ENCODE measurements at places on chromosomes 12 and 14. TPM values are rescaled to one million over a fixed set of nuclear protein-coding genes. Genes with fewer than 3 reads are reported as not detected.

DNA sequence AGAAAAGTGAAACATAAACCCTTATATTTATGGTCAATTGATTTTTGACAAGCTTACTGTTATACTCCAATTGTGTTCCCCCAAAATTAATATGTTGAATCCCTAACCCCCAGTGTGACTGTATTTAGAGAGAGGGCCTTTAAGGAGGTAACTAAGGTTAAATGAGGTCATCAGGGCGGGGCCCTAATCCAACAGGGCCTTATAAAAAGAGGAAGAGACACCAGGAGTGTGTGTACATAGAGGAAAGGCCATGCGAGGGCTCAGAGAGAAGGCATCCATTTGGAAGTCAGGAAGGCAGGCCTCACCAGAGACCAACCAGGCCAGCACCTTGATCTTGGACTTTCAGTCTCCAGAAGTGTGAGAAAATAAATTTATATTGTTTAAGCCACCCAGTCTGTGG is 6.5 kb upstream of the VTI1B start:
- no peak for DNase-seq

DNA sequence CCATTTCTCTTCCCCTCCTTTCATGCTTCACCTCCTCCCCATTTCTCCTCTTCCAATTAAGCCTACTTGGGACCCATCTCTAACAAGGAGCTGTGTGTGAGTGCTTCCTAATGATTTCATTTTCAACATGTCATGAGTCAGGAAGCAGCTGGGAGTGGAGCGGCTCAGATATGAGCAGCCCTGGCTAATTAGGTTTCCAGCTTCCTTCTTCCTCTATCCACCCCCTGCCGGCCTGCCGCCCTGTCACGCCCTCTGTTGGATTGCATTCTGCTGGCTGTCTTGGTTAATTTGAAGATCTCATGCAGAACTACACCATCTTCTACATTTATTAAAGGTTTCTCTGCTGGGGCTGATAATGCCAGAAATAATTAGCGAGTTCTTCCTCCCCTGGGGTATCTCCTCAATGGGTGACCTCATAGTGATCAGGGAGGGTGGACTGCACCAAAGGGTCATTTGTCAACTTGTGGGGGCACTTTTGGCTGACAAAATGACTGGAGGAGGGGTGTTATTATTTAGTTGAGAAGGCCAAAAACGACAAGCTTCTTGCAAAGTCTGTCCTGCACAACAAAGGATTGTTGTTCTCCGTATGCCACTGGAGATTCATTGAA is 300.9 kb upstream of the SRRM4 start:
- no peak for DNase-seq

DNA sequence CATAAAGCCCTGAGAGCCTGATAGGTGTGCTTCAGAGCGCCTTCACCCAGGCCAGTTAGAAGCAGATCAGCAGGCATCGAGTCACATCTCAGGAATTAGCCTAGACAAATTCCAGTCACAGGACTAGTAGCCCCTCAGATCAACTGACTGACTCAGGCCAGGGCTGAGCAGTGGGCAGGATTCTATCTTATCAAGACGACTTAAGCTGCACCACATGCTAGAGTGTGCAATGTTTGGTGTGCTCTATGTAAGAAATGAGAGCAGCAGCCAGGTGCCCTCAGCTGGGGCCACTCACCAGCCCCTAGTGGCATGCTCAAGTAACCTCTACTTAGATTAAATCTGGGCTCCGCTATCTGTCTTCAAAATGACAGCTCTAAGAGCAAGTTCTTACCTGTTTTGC is 19.7 kb upstream of the NGB start:
- no peak for DNase-seq

- peak; percentile 63 for DNase-seq
Observed at GRCh38 chr12:117367006-117367638, 5.7 kb upstream of the NOS1 start.

- DNase-seq, result no peak
Observed at GRCh38 chr12:56629459-56630179, 507 bp downstream of the BAZ2A start.

DNA sequence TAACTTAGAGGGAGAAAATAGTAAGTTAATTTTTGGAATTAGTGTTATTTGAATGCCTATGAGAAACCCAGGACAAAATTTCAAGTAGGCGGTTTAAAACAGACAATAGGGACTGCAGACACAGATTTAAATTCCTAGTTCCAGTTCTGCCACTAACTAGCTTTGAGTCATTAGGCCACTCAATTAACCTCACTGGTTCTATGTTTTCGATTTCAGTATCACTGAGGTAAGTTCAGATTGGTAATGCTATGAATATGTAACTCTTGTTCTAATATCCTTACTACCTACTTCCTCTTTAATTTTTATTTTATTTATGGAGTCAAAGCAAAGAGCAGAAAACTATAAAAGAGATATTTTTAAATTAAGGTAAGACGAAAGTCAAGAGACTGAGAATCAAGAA is 52.6 kb downstream of the GALC start:
- DNase-seq, result no peak

GRCh38 chr12:94218233-94218632 is 69.9 kb downstream of the PLXNC1 start:
- no peak for DNase-seq

GRCh38 chr14:39432619-39433451 is 602 bp upstream of the FBXO33 start:
- DNase-seq, result peak; percentile 96

- DNase-seq, result no peak
Observed at GRCh38 chr14:103491691-103492090, 30.9 kb downstream of the CKB start.

GRCh38 chr12:117328556-117329100 is 32.8 kb downstream of the NOS1 start:
- DNase-seq, result no peak

DNA sequence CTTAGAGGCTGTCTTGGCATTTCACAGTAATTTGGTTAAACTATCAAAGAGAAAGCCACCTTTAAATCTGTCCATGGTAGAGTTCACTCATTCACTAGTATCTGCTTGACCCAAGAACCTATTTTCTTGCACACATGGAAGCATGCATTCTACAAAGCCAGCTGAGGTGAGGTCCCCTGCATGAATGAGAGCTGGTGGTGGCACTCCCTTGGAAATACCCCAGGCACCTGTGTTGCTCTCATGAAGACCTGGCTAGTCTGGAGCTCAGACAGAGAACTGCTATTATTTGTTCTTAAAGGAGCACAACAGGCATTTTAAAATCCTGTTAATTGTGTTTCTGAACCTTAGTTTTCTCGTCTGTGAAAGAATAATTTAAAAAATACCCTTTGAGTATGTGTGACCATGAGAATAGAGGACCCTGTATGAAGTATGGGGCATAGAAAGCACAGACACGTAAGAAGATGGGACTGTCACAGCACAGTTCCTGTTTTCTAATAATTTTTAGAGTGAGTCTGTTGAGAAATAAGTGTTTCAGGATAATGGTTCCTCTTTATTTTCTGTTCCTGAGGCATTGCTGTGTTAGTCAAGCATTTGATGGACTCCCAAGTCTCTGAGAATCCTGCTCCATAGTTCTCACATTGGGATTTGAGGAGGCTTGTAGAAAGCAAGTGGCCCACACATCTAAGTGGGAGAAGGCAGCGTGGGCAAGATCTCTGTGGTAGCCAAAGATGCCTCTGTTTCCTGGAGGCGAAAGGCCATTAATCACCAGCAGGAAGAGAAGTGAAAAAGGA is 10.9 kb downstream of the RGS6 start:
- DNase-seq, result no peak

DNA sequence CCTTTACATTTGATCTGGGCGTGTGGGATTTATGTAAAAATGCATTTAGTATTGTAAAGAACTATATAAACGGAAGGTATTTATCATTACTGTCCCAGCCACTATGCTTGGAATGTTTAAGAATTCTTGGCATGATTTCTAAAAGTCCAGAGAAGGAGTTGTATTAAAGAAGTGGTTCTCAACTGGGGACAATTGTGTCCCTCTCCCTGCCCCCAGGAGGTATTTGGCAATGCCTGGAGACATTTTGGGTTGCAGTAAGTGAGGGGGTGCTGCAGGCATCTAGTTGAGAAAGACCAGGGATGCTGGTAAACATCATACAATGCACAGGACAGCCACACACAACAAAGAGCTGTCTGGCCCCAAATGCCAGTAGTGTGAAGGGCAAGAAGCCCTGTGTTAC is 7.2 kb downstream of the SLC38A1 start:
- no peak for DNase-seq

- no peak for DNase-seq
Observed at GRCh38 chr12:77163074-77164038, 98.0 kb upstream of the E2F7 start.

DNA sequence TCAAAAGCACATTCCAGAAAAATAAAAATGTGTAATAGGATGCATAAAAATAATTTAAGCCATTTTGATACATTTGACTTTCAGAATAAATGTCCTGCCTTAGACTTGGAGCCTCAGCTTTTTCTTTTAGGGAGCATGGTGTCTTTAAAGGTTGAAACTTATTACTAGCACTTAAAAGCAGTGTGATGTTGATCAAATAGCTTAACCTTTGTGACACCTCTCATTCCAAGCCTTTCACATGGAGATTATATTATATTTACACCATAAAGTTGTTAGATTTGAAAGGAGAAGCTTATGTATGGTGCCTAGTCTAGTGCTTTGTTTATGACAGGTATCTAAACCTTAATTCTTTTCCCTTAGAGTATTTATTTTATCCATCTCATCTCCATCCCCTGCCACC is 61.9 kb downstream of the KTN1 start:
- DNase-seq, result no peak

GRCh38 chr12:9735601-9736000 is 2.7 kb upstream of the CLECL1 start:
- DNase-seq, result no peak

GRCh38 chr12:121872546-121873215 is 14.0 kb upstream of the HPD start:
- no peak for DNase-seq

DNA sequence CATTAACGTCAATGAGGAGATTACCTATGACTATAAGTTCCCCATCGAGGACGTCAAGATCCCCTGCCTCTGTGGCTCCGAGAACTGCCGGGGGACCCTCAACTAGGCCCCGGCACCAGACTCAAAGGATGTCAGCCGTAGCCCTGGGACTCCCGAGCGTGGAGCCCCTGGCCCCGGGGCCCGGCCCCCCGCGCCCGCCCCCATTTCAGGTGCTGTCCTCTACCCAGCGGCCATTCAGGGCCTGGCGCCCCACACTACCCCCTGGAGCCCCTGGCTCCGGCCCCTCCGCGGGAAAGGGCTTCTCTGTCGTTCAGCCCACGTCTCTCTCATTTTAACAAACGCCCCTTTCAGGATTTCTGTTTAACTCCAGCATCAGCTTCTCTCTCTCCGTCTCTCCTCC is 26.3 kb downstream of the SETD1B start:
- DNase-seq, result no peak

DNA sequence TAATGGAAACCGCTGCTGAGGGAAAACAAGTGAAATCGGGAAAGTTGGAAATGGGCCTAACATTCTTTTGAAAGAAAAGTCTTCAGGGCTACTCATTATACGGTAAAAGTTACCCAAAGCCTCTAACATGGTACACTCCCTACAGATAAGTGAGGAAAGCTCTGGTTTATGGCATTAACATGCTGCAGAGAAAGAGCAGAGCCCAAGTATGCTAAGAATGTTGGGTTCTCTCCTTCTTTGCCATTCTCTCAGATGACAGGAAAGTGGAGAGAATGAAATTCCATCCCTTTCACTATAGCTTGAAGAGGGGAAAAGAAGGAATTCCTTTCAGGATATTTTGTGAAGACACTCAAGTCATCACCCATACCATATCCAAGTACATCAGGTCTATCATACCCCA is 348.0 kb downstream of the SEC23A start:
- DNase-seq, result no peak

GRCh38 chr12:62123721-62124203 is 136.4 kb upstream of the USP15 start:
- peak; percentile 31 for DNase-seq

DNA sequence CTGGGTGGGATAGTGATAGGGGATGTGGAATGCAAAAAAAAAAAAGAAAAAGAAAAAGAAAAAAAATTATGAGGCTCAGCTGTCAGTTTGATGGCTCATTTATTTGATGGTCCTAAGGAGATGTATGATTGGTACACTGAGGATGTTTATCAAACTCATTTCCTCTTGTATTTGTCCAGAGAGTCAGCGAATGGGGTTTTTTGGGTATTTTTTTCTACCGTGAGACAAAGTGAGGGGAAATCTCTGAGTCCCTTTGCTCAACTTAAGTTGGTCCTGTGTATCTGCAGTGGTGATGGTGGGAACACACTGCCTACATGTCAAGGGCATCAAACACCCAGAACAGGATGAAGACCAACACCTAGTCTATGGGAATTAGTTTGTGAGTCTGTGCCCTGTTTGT is 176.9 kb upstream of the HIF1A start:
- DNase-seq, result no peak

DNA sequence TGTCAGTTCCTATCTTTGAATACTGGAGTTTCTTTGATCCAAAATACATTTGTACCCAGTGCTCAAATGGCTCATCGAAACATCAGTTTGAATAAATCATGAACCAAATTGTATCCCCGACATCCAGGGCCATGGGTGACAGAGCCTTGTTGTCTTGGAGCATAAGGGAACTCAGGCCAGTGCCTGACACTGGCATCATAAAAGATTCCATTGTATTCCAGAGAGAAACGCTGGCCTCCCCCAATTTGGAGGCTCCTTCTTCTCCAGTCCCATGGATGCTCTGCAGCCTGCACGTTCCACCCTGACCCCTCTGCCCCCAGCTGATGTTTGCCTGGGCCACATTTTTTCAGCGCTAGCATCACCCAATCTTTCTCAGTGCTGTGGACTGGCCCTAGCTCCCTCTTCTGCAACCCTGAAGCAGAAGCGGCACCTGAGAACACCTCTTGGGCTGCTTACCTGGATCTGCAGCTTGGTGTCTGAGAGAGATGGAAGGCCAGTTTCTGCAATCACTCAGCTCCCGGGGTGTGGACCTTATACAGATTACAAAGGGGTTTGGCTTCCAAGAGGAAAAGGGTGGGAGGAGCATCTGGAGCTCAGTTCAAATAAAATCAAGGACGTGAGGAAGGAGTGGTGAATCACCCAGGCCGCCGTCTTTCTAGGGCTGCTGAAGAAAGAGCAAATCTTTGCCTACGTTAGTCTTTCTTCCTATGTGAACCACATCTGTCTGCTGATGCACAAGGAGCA is at the start of gene RNASE1:
Gene RNASE1 (minus strand): TSS at position 504 of the 744 bp plus-strand sequence. CDS start 776 bp downstream, outside the sequence.
- peak; percentile 33 for DNase-seq

DNA sequence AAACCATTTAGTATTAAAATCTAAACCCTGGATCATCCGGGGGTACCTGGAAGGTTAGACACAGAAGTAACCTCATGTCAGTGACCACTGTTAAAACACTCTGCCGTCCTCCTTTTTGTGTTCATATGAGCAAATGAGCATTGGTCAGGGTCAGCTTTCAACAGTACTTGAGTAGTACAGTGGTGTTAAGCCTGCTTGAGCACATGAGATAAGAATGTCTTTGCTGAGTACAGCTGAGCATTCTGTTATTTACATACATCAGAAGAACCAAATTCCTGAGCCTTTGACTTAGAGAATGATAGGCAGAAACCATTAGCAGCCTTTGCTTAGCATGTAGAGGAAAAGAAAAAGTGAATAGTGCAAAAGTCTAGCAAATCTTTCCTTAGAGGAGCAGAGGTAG is 38.6 kb upstream of the LRTM2 start:
- DNase-seq, result peak; percentile 39

- DNase-seq, result no peak
Observed at GRCh38 chr12:34349673-34349961, 327.3 kb downstream of the ALG10 start.

- no peak for DNase-seq
Observed at GRCh38 chr14:68365228-68365627, 427.6 kb downstream of the ZFP36L1 start.

Gene ANO4
- not detected for total RNA-seq

Gene LRRC74A
- total RNA-seq, result not detected

Gene KERA
- not detected for total RNA-seq

Gene KRT85
- total RNA-seq, result not detected

Gene GALNT16
- 0.82 TPM for total RNA-seq

Gene CFAP54
- total RNA-seq, result not detected

Gene CARMIL3
- 0.27 TPM for total RNA-seq

Gene C14orf132
- total RNA-seq, result 0.15 TPM

Gene KRT79
- total RNA-seq, result not detected

Data from HepG2 (cell line).